Smooth muscle cell of bladder (primary cell): ENCODE measurements at places on chromosomes 16 and 17. TPM values are rescaled to one million over a fixed set of nuclear protein-coding genes. Genes with fewer than 3 reads are reported as not detected.

The CNTNAP4 gene
- 0.14 TPM in 1 of 2 replicates, not detected in the other for total RNA-seq

The PITPNM3 gene
- 0.14 and 0.28 TPM in 2 replicates for total RNA-seq

The TPSG1 gene
- total RNA-seq: not detected in 2 replicates

The TEKT3 gene
- 0.14 and 0.37 TPM in 2 replicates for total RNA-seq

The CDH13 gene
- total RNA-seq: 36.1 and 61.8 TPM in 2 replicates
